Neural crest cell (in vitro differentiated cells): ENCODE measurements at places on chromosomes 7 and 10.

- no peak for DNase-seq
Observed at GRCh38 chr7:42315631-42316030, 78.6 kb upstream of the GLI3 start.

GRCh38 chr10:124342136-124342820 lies 76.4 kb downstream of the OAT start:
- no peak for DNase-seq

DNA sequence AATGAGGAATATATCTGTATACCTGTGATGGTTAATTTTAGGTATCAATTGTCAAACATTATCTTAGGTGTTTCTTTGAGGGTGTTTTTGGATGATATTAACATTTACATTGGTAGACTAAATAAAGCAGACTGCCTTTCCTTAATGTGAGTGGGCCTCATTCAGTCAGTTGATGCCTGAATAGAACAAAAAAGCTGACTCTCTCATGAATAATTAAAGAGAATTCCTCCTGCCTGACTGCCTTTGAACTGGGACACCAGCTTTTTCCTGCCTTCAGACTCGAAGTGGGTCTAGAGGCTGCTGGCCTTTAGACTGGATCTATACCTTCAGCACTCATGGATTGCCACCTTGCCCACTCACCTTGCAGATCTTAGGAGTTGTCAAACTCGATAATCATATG lies 117.9 kb upstream of the TMEM168 start:
- DNase-seq: no peak

DNA sequence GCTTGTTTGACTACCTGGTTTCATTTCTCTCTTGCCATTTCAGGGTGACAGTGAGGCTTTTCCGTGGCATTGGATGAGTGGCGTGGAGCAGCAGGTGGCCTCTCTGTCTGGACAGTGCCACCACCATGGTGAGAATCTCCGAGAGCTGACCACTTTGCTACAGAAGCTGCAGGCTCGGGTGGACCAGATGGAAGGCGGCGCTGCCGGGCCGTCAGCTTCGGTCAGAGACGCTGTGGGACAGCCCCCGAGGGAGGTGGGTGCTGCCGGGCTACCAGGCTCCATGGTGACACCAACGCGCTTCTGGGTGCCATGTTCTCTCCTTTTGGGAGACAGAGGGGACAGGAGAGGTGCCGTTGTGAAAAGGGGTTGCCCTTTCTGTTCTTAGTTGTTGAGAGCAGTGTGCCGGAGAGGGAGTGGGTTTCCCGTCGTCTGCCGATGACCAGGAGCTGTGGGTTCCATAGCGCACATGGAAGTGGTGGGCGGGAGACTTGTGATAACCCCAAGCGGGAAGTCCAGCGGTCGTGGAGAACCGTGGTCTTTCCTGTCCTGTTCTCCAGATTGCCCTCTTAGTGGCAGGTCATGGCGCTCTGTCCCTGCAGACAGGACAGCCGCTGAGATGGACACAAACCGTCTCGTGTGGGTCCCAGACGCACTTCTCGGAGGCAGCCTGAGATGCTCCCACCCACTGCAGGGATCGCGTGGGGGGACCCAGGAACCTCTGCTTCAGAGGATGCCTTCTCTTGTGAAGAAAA lies 21.3 kb downstream of the SUN1 start:
- DNase-seq: no peak

DNA sequence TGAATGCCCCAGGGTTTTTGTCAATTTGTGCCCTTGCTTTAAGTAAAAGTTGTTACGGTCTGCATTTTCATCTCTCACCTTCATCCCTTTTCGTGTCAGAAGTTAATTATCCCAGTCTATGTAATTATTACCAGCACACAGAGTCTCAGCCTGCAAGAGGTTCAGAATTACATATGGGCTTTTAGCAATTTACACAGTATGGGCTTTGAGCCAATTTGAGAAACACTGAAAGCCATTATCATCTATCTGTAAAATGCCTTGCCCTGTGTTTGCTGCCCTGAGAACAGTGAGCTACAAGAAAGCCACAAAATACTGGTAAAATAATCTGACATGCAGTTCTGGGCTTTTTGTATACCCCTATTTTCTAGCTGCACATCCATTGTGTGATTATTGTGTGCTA lies 125.6 kb upstream of the STEAP4 start:
- DNase-seq: no peak

- no peak for DNase-seq
Observed at GRCh38 chr10:71735709-71736569, 16.4 kb upstream of the C10orf105 start.

DNA sequence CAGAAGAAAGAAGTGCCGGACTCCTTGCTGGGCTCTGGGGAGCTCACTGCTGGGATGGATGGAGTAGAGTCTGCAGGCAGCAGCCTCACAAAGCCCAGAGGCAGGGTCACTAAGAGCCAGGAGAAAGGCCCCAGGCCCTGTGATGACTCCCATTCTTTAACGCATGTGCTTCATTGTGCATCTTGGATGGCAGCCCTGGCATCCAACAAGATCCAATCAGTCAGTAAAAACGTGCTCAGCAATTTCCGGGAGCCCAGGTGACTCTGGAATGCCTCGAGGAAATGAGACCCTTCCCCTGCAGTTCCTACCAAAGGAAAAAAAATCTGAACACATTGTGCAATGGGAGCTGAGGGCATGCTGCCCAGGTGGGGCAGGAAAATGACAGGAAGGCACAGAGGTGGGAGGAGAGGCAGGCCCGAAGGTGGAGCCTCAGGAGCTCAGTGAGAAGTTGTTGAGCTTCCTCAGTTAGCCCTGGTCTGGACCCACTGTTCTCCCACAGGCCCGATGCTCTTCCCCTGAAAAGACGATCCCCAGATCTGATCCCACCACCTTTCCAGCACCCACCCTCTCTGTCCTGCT lies 60.7 kb upstream of the TMEM72 start:
- no peak for DNase-seq

- no peak for DNase-seq
Observed at GRCh38 chr10:77989081-77989724, 40.1 kb downstream of the POLR3A start.

GRCh38 chr10:36778651-36779050 lies 346.7 kb upstream of the ANKRD30A start:
- DNase-seq: no peak

GRCh38 chr10:133133471-133134231 lies 26.4 kb upstream of the KNDC1 start:
- no peak for DNase-seq

- DNase-seq: no peak
Observed at GRCh38 chr7:137871170-137871915, 24.6 kb upstream of the DGKI start.

DNA sequence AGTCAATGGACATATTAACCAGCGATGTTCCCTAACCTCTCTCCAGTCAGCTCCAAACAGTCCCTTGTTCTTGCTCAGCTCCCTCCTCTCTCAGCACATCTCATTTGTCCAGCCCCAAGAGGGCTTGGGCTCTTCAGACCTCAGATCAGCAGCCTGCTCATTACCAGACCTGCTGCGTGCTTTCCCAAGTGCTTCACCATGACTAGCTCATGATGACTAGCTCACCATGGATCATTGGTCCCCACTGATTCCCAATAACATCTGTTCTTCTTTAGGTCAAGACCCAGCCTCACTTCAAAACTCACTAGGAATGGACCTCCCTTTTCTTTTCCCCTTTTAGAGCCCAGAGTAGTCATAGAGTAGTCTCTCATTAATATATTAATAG lies 121.9 kb downstream of the SLC16A9 start:
- DNase-seq: no peak

GRCh38 chr7:149196151-149196704 lies 882 bp downstream of the ZNF282 start:
- no peak for DNase-seq

DNA sequence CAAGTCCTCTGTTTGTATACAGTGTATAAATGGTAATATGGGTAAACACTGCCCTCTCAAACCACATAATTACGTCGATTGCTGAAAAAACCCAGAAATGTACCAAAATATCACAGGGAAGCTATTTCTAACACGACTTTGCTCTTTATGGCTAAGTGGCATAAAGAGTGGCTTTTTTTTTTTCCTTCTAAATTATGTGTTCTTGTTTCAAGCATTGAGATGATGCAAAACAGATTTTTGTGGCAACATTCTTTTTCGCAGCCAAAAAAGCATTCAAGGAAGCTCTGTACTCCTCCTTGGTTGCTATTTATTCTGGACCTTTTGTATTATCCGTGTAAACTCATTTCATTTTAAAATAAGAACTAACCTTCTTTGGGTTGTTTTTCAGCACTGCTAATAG lies 138.9 kb downstream of the VTI1A start:
- DNase-seq: no peak

GRCh38 chr7:77425101-77426051 lies 9.2 kb upstream of the GSAP start:
- DNase-seq: peak; percentile 18

- DNase-seq: no peak
Observed at GRCh38 chr7:119482671-119483070, 790.3 kb upstream of the KCND2 start.

- no peak for DNase-seq
Observed at GRCh38 chr10:80945264-80945880, 407.7 kb downstream of the SH2D4B start.

DNA sequence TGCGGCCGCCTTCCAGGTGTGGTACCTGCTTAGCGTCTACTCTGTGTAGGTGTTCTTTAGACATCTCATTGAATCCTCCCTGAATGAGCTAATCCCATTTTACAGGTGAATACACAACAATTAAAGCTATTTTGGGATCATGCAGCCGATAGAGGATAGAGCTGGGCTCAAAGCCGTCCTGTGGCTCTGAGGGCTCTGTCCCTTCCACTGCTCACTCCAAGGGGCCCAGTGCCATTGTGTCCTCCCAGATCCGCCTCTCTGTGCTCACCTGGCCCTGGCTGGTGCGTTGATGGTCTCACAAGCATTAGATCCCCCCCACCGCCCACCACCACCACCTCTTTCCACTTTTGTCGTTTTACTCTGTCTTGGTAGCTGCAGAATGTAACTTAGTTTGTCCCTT lies 13.1 kb downstream of the NPTX2 start:
- DNase-seq: no peak

- no peak for DNase-seq
Observed at GRCh38 chr7:77910124-77910523, 111.6 kb downstream of the PHTF2 start.

- DNase-seq: peak; percentile 40
Observed at GRCh38 chr7:129169171-129169671, 19.2 kb upstream of the SMO start.

- no peak for DNase-seq
Observed at GRCh38 chr10:88975377-88975720, 15.2 kb upstream of the FAS start.

DNA sequence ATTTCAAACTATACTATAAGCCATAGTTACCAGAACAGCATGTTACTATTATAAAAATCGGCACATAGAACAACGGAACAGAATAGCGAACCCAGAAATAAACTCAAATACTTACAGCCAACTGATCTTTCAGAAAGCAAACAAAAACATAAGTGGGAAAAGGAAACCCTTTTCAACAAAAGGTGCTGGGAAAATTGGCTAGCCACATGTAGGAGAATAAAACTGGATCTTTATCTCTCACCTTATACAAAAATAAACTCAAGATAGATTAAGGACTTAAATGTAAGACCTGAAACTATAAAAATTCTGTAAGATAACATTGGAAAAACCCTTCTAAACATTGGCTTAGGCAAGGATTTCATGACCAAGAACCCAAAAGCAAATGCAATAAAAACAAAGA lies 29.1 kb downstream of the ZNF680 start:
- DNase-seq: no peak

DNA sequence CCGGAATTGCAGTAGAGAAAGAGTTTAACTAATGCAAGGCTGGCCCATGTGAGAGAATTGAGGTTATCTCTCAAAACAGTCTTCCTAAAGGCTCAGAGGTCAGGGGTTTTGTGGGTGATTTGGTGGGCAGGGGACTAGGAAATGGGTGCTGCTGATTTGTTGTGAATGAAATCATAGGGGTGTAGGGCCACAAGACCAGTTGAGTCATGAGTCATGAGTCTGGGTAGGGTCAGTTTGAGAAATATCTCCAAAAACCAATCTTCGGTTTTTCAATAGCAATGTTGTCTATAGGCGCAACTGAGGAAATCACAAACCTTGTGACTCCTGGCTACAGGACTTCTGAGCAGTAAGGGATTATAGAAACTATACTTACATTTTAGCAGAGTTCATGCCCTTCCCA lies 460.0 kb upstream of the NRP1 start:
- DNase-seq: no peak

DNA sequence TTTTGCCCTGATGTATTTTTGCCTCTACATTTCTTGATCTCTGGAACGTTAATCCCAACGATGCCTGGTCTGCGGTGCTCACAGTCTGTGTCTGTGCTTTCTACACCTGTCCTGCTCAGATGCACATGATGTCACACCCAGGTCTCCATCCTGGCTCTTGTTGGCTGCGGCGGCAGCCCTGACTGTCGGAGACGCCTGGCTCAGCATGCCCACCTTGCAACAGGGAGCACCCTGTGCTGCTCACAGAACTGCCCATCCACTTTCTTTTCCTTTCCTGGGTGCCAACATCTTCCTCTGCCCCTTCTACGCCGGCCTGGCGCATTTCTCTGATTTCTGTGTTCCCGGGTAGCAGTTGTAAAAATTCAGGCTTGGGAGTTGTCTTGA lies 106.2 kb downstream of the CUX1 start:
- DNase-seq: no peak

DNA sequence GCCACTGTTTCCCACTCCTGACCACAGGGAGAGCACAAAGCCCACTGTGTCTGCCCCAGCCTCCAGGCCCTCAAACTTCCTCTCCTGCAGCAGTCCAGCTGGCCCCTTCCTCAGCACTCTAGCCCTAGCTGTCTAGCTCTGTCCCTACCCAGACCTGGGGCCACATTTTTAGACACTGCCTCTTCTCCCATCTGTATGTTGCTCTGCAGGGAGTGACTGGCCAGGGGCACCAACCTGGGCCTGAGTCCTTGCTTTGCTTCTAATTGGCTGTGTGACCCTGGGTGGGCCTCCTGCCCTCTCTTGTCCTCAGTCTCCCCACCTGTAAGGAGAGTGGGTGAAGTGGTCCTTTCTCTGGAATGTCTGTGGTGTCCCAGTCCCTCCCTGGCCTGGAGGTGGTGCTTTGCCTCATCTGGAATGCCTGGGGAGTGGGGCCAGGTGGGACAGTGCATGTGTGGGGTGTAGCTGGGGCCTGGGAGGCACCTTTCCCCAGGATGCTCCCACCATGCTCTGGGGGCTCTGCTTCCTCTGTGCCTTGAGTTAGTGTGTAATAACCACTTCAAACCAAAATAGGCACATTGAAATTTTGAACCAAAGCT lies 25.1 kb downstream of the AQP1 start:
- no peak for DNase-seq

DNA sequence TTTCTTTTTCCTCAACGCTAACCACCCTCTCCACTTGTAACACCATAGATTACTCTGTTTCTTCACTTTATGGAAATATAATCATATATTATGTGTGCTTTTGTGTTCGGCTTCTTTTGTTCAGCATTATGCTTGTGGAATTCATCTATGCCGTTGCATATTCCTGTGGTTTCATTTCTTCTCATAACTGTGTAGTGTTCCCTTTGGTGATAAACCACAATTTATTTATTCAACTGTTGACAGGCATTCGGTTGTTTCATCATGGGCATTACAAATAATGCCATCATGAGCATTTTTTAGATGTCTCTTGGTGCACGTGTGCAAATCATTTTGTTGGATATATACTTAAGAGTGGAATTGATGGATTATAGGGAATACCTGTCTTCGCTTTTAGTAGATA lies 12.1 kb downstream of the AVL9 start:
- DNase-seq: no peak
